ENCODE measurements at places on chromosomes 5 and 9.

DNA sequence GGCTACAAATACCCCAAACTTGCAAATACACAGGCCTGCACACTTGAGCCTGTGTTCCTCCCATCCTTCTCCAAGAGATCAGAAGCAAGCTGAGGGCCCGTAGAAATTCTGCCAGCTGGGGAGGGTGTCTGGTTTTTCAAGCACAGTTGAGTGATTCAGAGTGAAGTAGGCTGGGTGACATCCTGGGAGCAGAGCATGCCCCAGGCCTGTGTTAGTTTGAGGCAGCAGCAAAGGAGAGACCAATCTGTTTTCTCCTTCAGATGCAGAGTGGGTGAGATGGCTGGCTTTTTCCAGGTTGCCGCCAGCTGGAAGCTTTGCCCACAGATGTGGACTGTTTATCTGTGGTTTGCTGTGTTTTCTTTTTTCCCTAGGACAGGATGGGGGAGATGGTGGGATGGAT is 63.1 kb downstream of the RCL1 start:
- no peak for DNase-seq

DNA sequence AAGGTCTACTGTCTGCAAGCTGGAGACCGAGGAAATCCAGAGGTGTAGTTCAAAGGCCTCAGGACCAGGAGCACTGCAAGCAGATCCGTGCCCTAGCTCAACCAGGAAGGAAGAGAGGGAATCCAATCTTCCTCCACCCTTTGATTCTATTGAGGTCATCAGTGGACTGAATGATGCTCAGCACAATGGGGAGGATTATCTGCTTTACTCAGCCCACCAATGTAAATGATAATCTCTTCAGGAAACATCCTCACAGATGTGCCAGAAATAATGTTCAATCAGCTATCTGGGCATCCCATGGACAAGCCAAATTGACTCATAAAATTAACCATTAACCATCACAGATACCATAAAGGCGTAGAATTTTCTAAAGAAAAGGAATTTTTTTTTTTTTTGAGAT is 92.0 kb downstream of the BASP1 start:
- no peak for DNase-seq

DNA sequence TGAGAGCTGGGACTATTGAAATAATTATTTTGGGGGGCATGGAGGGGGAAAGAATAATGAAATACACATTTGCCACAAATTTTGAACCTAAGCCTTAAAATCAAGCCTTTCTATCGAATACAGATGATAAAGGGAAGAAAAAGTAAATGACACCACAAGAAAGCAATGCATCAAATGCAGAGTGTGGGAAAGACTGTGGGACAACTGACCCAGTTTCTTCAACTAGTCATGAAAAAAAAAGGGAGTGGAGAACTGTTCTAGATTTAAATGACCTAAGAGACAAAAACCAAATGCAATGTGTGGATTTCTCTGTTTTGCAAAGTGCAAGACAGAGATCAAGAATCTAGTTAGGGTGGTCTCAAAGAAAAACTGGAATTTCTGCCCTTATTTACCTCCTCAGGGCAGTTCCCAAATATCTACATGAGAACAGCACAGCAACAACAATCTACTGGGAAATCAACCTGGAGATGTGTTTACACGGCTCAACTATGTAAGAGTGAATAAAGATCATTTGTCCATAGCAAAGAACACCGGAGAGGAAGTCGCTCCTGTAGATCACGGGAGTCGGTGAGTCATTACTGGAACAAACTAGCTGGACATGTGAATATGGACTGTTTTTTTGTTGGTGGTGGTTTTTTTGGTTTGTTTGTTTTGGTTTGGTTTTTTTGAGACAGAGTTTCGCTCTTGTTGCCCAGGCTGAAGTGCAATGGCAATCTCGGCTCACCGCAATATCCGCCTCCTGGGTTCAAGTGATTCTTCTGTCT is 145.9 kb downstream of the DROSHA start:
- DNase-seq: no peak

GRCh38 chr5:139982157-139982974 is 60.7 kb downstream of the NRG2 start:
- DNase-seq: no peak

DNA sequence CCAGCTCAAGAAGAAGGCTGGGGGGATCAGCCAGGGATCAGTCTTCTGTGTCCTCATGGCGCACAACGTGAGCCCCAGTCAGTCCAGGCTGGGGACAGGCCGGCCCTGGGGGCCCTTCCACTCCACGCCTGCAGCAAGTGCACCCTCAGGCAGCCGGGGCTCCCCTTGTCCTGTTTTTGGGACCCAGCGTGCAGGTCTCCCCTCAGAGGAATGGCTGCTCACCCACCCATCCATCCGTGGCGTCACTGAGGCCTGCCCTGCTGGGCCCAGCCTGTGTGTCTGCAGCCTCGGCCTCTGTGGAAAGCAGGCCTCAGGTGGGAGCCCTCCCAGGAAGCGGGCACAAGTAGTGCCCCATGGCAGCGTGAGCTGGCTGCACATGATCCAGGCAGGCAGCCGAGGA is 52.6 kb upstream of the FCN2 start:
- no peak for DNase-seq

- DNase-seq: no peak
These were observed 24.3 kb downstream of the FBXW2 start for GRCh38 chr9:120768886-120769285.

GRCh38 chr5:39109606-39110005 is 35.4 kb upstream of the RICTOR start:
- DNase-seq: no peak

Data from NCI-H460 (cell line).